ENCODE measurements at places on chromosomes 3 and 15.
A peak's percentile ranks its signal among the peaks of the same experiment; 100 is the strongest.

DNA sequence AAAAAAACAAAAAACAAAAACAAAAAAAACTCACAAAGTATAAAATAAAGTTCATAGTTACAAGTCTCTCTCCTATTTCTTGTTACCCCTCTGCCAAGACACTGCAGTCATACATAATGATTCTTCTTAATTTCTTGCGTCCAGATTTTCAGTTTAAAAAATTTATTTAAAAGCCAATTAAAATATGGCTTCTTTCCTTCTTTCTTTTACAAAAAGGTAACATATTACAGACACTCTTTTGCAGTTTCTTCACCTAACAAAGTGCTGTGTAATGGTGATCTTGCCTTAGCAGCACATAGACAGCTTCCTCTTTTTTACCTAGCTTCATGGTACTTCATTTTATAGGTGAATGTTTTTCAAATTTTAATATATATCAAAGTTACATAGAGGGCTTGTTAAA, 136.1 kb upstream of the SGO1 start:
- no peaks in the 10 kb centered on the region for H3K4me1 ChIP-seq
- no peak overlapping the region for H3K4me3 ChIP-seq
- no peaks in the 10 kb centered on the region for H3K36me3 ChIP-seq
- no peak overlapping the region for H3K27ac ChIP-seq

DNA sequence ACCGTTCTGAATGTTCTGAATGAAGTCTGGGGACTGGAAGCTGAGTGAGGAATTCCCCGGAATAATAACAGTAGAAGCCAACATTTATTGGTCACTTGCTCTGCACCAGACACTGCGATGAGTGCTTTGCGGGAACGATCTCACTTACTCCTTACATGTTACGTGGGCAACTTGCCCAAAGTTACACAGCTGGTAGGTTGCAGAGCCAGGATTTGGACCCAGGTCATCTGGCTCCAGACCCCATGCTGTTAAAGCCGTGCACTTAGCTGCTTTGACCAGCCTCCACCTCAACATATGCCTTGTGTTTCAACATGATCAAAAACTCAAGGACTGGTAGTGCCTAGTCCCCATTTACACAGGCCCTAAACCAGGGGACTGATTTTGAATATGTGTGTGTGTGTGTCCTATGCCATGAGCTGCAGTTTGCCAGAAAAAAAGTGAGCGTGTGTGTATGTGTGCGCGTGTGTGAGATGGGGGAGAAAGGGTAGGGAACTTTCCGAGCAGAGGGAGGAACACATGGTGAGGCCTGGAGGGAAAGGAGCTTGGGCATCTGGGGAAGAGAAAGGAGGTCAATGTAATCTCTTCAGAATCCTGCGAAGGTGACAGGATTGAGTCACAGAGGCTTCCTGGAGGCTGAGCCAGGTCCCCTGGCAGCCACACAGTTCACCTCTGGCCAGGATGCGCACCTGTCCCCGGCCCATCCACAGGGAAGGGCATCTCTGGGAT, 28.9 kb downstream of the LINGO1 start:
- H3K27me3 ChIP-seq: no peaks in the 10 kb centered on the region
- DNase-seq: no peak
- H3K4me1 ChIP-seq: peaks cover 24% of the 10 kb centered on the region
- H3K4me3 ChIP-seq: no peak overlapping the region
- H3K36me3 ChIP-seq: no peaks in the 10 kb centered on the region
- H3K27ac ChIP-seq: no peak overlapping the region

- no peaks in the 10 kb centered on the region for H3K27me3 ChIP-seq
- no peaks in the 10 kb centered on the region for H3K36me3 ChIP-seq
- no peak overlapping the region for H3K27ac ChIP-seq
- no peak for DNase-seq
- H3K4me1 ChIP-seq: peaks cover 3% of the 10 kb centered on the region
Measured at GRCh38 chr3:8303466-8303865, 198.2 kb upstream of the LMCD1 start.

GRCh38 chr3:193989186-193989585, 146.8 kb upstream of the HES1 start:
- no peak overlapping the region for H3K4me3 ChIP-seq
- no peak for DNase-seq
- H3K27ac ChIP-seq: no peak overlapping the region
- peaks cover 86% of the 10 kb centered on the region for H3K27me3 ChIP-seq
- peaks cover 2% of the 10 kb centered on the region for H3K4me1 ChIP-seq
- H3K36me3 ChIP-seq: peaks cover 6% of the 10 kb centered on the region

DNA sequence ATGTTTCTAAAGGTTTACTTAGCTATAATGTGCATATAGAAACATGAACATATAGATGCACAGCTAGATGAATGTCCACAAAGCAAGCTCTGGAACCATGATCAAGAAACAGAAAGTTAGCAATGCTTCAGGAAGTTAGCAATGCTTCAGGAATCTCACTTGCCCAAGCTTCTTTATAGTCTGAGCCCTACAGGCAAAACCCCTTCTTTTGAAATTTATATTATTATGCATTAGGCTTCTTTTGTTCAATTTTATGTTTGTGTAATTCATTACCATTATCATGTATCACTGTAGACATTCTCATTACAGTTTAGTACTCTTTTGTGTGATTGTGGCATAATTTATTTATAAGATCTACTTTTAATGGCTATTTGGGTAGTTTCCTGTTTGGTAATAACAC, 286.4 kb upstream of the BCHE start:
- H3K27ac ChIP-seq: no peak overlapping the region
- no peaks in the 10 kb centered on the region for H3K4me1 ChIP-seq
- DNase-seq: no peak

- H3K4me1 ChIP-seq: no peaks in the 10 kb centered on the region
- DNase-seq: no peak
- H3K27ac ChIP-seq: no peak overlapping the region
Measured at GRCh38 chr3:164897342-164897741, 181.0 kb downstream of the SI start.

GRCh38 chr15:39432912-39433348, 147.9 kb upstream of the THBS1 start:
- H3K4me3 ChIP-seq: no peak overlapping the region
- no peaks in the 10 kb centered on the region for H3K36me3 ChIP-seq
- H3K27ac ChIP-seq: no peak overlapping the region
- H3K4me1 ChIP-seq: peaks cover 33% of the 10 kb centered on the region

GRCh38 chr3:146339349-146339748, 88.4 kb upstream of the PLSCR4 start:
- no peak for DNase-seq
- peaks cover 2% of the 10 kb centered on the region for H3K4me1 ChIP-seq
- H3K36me3 ChIP-seq: no peaks in the 10 kb centered on the region
- no peak overlapping the region for H3K27ac ChIP-seq

DNA sequence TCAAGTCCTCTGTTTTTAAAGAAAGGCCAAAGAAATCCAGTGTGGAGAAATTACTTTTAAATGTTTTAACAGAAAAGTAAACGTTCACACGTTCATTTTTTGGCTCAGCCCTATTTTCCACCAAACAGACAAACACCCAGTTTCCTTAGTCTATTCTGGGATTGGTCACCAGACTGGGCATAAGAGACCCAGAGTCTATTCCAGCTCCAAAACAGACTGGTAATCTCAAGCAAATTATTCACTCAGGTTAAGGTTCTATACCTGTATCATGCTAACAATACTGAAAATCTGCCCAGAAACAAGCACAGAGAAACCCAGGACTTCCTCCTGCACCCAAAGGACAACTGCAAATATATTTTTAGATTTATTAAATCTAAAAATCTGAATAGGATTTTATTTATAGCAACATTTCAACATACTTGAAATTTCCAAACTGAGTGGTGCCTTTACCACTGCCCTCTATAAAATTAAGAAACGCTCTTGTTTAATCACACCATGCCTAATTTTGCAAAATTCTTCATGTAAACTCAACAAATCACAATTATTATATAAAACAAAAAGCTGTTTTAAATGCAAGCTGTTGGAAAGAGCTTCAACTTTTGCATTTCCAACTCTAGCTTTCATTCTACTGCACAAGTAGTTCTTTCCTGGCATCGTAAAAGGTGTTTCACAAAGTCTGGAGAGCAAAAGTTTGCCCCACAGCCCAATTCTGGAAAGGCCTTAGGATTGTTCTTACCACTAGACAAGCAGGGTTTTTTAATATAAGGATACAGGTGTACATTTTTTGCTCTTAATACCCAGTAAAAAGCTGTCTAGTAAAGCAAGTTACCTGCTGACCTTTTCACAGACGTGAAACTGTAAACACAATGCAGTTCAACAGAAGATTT, 18.7 kb downstream of the ZNF148 start:
- no peak for DNase-seq
- H3K4me1 ChIP-seq: peaks cover 37% of the 10 kb centered on the region
- no peaks in the 10 kb centered on the region for H3K27me3 ChIP-seq

- no peak overlapping the region for H3K4me3 ChIP-seq
- no peak overlapping the region for H3K27ac ChIP-seq
- peaks cover 5% of the 10 kb centered on the region for H3K4me1 ChIP-seq
- H3K36me3 ChIP-seq: no peaks in the 10 kb centered on the region
Measured at GRCh38 chr3:141796081-141796888, 33.1 kb downstream of the GRK7 start.

GRCh38 chr3:61564395-61565059, 3.2 kb downstream of the PTPRG start:
- H3K27me3 ChIP-seq: no peaks in the 10 kb centered on the region
- no peaks in the 10 kb centered on the region for H3K36me3 ChIP-seq
- peak overlapping the region; percentile 97 for H3K4me3 ChIP-seq
- peak overlapping the region; percentile 46 for H3K27ac ChIP-seq
- peak; percentile 92 for DNase-seq

GRCh38 chr15:100189849-100190248, 151.9 kb downstream of the ADAMTS17 start:
- H3K27ac ChIP-seq: no peak overlapping the region
- H3K4me1 ChIP-seq: no peaks in the 10 kb centered on the region
- no peaks in the 10 kb centered on the region for H3K27me3 ChIP-seq
- DNase-seq: no peak
- H3K4me3 ChIP-seq: no peak overlapping the region
- no peaks in the 10 kb centered on the region for H3K36me3 ChIP-seq

GRCh38 chr3:194930377-194931204, 244.9 kb downstream of the FAM43A start:
- peak overlapping the region; percentile 87 for H3K27ac ChIP-seq
- H3K4me3 ChIP-seq: no peak overlapping the region
- H3K36me3 ChIP-seq: no peaks in the 10 kb centered on the region
- peaks cover 2% of the 10 kb centered on the region for H3K27me3 ChIP-seq
- H3K4me1 ChIP-seq: peaks cover 41% of the 10 kb centered on the region

DNA sequence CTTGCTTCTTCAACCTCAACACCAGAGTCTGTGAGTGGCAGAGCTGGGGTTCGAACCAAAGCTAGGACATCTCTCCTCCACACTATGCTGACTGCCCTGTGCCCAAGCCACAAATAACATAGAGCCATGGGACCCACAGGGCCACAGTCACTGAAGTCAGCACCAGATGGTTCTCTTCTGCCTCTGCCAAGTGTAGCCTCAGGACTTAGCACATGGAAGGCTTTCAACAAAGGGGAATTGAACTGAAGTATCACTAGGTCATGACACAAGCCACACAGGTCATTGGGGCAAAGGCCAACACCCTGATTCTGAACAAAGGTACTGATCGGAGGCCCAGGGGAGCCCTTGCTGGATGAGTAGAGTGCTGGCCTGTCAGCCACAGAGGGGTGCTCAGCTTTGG, 83.6 kb downstream of the BDH1 start:
- H3K27ac ChIP-seq: peak overlapping the region; percentile 15
- no peak for DNase-seq
- no peaks in the 10 kb centered on the region for H3K36me3 ChIP-seq
- H3K4me3 ChIP-seq: no peak overlapping the region
- H3K4me1 ChIP-seq: peaks cover 48% of the 10 kb centered on the region
- no peaks in the 10 kb centered on the region for H3K27me3 ChIP-seq

- H3K27ac ChIP-seq: peak within 1 kb of the TSS; percentile 88
- H3K27me3 ChIP-seq: no peaks in the 10 kb centered on the region
- peaks cover 24% of the 10 kb centered on the region for H3K4me1 ChIP-seq
- no peak for DNase-seq
Measured at GRCh38 chr3:48504051-48504946, at the start of gene SHISA5. Gene SHISA5 (minus strand): TSS chr3:48504174. CDS start chr3:48504094, 80 bp downstream.

- H3K27ac ChIP-seq: peak overlapping the region; percentile 63
- DNase-seq: no peak
- H3K36me3 ChIP-seq: no peaks in the 10 kb centered on the region
- peaks cover 10% of the 10 kb centered on the region for H3K4me1 ChIP-seq
Measured at GRCh38 chr15:60661080-60661645, 182.2 kb upstream of the ICE2 start.

DNA sequence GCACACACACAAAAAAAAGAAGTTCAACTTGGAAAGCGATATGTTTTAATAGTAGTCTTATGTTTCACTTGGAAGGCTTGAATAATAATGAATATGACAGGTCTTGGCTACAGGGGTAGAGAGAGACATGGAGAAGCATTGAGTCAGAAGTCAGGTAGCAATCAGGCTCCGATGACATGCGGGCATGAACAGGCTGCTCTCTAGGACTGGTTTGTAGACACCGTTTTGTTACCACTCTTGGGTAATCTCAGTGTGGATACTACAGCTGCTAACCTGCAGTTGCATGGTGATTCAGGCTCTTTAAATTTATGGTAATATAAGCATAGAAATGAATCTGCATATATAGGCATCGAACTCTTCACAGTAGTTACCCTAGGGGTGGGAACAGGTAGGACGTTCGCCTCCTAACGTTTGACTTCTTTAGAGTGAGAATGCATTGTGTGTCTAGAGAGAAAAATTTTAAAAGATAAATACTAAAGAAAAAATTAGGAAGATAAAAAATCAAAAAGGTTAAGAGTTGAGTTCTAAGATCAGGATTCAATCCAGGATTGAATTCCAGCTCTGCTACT, 241.6 kb upstream of the KBTBD8 start:
- peaks cover 6% of the 10 kb centered on the region for H3K4me1 ChIP-seq
- no peak overlapping the region for H3K27ac ChIP-seq
- no peak overlapping the region for H3K4me3 ChIP-seq

DNA sequence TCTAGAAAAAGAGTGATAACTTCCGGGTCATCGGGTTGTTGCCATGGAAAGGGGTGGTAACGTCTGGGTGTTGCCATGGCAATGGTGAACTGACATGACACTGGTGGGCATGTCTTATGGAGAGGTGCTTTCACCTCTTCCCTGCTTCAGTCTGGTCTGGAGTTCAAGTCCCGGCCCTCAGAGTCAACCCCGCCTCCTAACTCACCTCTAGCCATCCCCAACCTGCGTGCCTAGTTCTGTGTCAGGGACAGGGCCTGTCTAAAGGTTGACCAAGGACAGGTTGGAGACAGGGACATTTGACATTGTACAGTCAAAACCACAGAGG, 96.0 kb downstream of the LSM3 start:
- no peak for DNase-seq
- H3K4me3 ChIP-seq: no peak overlapping the region
- peaks cover 18% of the 10 kb centered on the region for H3K4me1 ChIP-seq
- H3K27ac ChIP-seq: no peak overlapping the region
- H3K36me3 ChIP-seq: no peaks in the 10 kb centered on the region
- no peaks in the 10 kb centered on the region for H3K27me3 ChIP-seq

- no peaks in the 10 kb centered on the region for H3K27me3 ChIP-seq
- no peak for DNase-seq
- no peak overlapping the region for H3K4me3 ChIP-seq
- H3K36me3 ChIP-seq: peaks cover 12% of the 10 kb centered on the region
- peak overlapping the region; percentile 59 for H3K27ac ChIP-seq
Measured at GRCh38 chr3:49399461-49399860, 12.3 kb downstream of the RHOA start.

Measured in osteocyte (in vitro differentiated cells).